Ammon's horn (tissue), 1 donor: ENCODE measurements at places on chromosomes 11 and 22.

GRCh38 chr11:121358760-121359159 lies 66.2 kb downstream of the SC5D start:
- no peak for DNase-seq

DNA sequence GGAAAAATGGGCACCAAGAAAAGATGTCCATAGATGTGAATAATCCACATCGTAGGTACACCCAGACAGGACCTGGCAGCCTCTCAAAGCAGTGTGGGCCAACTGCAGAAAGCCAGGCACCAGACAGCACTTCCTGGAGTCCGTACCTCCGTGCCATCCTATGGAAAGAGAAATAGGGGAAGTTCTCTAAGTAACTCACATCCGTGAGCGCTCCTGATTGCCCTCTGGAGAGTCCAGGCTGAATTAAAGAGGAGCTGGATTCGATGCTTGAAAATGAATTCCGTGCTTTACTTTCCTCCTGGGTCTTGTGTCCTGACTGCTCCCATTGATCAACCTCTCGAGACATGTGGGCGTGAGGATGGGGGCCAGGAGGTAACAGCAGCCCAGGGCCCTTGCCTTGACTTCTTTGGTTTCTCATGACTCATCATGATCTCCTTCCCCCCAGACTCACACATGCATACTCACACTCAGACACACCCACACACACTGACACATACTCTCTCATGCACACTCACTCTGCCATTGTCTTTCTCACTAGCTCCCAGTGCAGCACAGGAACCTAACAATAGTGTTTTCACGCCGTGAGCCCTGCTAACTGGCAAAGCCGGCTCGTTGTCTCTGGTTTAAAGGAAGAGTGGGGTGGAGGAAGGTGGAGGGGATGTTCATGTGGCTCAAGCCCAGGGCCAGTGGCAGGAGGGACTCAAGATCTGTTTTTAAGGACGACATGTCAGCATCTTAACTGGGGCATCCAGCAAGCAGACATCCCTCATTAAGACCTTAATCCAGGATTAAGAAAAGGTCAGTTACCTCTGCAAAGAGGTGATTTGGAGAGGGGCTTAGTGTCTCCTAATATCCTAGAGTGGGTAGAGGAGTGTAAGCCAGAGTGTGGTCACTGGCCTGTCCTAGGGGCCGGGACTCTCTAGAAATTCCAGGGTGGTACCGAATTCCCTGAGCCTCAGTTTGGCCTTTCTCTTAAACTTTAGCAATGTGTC lies 104.2 kb downstream of the SCN3B start:
- DNase-seq, result no peak

DNA sequence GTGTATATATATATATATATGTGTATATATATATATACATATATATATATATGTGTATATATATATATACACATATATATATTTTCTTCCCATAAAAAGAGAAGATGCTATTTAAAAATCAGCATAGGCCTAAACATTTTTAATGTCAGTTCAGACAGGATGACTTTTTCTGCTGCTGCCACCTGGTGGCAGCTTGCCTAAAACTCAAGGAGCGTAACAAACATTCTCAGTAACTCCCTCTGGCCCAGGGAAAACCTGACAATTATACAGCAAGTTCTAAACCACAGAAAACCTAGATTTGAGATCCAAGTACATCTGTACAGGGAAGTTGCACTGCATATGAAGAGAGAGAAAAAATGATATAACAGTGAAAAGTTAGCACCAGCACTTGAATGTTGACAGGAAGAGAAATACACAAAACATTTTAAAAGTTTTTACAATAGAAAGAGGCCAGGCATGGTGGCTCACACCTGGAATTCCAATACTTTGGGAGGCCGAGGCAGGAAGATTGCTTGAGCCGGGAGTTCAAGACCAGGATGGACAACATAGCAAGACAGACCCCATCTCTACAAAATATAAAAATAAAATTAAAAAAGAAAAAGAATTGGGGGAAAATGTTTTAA lies 16.6 kb downstream of the OR8A1 start:
- DNase-seq, result peak; percentile 70

- no peak for DNase-seq
Measured at GRCh38 chr22:36892292-36892691, 21.1 kb upstream of the CSF2RB start.

GRCh38 chr22:25048659-25049647 lies 96.4 kb downstream of the KIAA1671 start:
- peak; percentile 80 for DNase-seq

DNA sequence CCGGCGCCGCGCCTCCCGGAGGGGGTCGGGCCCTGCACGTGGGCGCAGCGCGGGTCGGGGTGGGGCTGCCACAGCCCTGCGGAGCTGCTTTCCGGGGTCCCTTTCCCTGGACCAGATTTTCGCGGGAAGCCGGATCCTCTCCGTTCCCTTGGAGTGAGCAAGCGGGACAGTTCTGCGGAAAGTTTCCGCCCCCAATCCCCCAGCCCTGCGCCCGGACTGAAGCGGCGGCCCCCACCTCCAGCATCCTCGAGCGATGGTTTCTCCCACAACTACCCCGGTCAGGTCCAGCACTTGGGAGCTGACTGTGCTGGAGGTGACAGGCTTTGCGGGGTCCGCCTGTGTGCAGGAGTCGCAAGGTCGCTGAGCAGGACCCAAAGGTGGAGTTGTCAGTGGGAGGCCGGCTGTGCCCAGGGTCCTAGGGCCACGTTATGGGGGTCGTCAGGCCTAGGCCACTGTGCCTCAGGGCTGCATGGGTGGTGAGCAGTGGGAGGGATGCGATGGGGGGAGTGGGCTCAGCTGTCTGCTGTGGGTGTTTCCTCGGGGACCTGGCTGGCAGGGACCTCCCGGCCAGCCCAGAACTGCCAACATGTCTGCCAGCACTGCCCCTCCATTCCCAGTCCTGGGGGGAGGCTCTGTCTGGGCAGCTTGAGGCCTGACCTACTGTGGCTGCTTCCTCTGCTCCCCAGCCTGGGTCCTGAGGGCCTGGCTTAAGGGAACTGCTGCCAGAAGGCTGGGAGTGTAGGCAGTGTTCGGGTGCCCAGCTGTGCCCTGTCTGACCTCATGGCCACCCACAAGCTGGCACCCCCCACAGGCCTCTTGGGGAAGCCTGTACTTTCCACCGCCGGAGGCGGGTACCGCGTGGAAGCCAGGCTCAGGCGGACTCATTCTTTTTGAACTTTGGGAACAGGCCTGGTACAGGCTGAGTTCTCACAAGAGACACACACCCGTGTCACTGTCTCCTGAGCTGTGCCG lies 726 bp downstream of the ST3GAL4 start:
- DNase-seq, result peak; percentile 91

GRCh38 chr22:28014211-28015045 lies 95.4 kb upstream of the PITPNB start:
- DNase-seq, result no peak

DNA sequence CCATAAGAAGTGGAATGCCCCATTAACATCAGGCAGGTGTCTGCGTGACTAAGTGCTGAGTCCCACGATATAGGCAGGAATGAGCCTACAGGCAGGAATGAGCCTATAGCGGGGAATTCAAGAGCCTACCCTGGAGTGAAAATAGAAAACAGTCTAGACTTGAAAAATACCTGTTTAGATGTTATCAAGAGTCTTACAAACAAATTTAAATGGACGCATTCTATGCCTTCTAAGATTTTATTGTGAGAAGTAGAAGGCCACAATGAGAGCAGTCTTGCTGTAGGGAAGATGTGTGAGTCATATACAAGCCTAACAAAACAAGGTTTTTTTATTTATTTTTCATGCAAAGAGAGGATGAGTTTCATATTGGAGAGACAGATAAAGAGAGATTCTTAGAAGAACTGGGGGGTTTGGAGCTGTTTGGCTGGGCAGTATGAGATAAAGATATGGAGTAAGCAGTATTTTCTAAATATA lies 200.8 kb upstream of the ZC3H12C start:
- no peak for DNase-seq

DNA sequence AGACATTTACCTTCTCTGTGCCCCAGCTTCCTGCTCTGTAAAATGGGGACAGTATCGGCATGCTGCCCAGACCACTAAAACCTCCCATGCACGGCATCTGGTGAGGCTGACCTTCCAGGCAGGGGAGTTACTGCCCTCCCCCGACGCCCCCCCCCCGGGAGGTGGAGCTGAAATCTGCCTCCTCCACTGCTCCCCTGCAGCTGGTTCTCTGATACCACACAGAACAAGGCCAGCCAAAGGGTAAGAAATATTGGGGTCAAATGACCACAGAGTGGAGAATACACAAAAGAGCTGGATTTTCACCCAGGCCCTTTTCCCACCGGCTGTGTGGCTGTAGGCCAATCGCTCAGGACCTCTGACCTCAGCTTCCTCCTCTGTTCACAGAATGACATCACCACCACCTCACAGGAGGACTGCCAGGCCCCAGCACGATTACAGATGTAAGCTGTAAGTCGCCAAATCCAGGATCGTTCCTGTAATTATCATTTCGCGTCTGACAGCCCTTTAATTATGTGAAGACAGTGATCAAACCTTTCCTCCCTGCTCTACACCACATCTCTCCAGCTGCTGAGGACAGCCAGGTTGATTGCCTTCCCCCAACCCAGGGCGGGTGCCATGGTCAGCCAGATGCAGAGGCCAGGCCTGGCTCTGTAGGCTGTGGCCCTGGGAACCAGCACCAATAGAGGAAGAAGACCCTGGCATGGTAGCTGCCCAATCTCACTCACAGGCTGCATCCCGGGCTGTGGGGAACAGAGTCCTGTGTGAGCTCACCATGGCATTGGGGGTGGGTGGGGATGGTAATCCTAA lies 35.7 kb upstream of the KLHL35 start:
- DNase-seq, result no peak

DNA sequence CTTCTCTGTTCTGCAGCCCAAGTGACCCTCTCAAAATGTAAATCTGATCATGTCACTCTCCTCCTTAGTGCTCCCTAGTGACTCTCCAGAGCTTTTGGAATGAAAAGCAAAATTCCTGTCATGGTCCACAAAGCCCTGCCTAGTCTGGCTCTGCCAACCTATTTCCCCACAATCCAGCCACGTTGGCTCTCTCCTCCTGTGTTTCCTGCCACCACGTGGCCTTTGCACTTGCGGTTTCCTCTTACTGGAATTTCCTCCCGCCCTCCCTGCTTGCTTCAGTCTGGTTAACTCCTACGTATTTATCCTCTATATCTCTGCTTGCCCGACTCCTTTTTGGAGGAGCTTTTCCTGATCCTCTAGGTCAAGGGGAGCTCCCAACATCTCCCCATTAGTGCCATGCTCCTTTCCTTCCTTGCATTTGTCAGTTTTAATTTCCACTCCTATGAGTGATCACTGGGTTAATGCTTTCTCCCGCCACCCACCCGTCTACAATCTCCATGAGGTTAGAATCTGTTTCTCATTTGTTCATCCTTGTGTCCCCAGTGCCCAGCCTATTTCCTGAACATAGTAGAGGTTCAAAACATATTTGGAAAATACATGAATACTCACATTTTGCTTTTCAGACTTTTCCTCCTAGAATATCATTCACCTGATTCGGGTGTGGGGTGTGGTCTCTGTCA lies 11.5 kb downstream of the NNMT start:
- no peak for DNase-seq

DNA sequence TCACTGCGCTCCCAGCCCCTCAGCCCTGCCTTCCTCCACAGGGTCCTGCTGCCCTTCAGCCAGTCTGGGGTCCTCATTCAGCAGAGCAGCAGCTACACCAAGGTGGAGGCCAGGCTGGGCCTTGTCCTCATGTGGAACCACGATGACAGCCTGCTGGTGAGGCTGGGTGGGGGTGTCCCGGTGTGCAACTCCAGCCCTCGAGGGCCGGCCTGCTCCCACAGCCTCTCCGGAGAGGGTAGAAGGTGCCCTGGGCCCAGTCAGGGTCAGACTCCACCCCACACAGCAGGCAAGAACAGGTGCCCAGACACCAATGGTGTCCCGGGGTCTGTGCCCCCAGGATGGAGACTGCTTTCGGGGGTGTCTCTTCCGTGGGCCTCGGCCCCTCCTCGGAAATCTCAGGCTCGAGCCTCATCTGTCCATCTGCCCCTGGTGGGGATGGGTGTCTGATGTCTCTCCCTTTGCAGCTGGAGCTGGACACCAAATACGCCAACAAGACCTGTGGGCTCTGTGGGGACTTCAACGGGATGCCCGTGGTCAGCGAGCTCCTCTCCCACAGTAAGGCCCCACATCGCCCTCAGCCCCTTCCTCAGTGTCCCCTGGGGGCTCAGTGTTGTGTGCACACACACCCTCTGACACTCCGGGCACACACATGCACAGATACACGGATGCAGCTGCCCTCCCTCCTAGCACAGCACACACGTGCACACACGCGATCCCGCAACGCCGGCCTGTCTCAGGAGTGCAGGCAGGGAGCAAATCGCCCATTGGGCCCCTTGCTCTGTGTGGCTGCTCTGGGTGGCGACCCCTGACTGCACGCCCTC lies 4.9 kb downstream of the MUC5AC start:
- no peak for DNase-seq

GRCh38 chr22:44224166-44224565 lies 43.4 kb downstream of the PARVG start:
- DNase-seq, result peak; percentile 13

DNA sequence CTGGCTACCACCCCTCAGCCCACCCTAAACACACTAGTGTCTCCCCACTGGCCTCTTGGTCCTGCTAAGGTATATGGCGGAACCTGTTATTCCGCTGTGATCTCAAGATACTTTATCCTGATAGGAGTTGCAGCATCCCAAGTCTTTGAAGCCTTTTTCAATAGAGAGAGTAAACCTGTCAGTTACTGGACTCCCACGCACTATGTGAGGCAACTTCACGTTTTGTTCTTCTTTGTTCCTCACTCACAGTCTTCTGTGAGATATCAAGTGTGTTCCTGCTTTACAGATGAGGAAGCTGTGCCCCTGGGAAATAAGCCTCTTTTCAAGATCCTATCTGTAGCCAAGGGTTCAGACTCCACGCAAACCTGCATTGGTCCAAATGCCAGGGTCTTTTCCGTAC lies 127.8 kb downstream of the MYO18B start:
- DNase-seq, result no peak

- DNase-seq, result no peak
Measured at GRCh38 chr11:108196901-108197300, 25.5 kb downstream of the NPAT start.

DNA sequence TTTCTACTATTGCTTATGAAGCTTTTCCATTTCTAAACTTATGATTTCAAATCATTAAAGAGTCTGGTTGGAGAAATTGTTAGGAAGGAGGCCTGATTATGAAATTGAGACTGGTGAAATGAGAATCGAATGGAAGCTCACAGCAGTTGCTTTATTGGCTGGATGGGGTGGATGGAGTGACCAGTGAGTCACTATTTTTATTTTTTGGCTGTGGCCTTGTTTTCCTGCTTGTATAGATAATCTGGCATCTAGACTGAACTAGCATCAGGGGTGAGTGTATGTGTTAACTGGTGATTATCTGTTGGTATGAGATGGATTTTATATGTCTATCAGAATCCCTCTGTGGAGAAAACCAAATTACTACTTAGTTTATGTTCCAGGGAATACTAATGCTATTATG lies 36.2 kb downstream of the UVRAG start:
- DNase-seq, result no peak
